Natural killer cell treated with Interleukin-12 subunit alpha and Interleukin-12 subunit beta and Interleukin-15 and Interleukin-18, amount 100 ng/mL, for 72 hours (primary cell): ENCODE measurements at places on chromosomes 5 and 9.

GRCh38 chr5:80109646-80110478 lies 74.7 kb downstream of the THBS4 start:
- DNase-seq = no peak

DNA sequence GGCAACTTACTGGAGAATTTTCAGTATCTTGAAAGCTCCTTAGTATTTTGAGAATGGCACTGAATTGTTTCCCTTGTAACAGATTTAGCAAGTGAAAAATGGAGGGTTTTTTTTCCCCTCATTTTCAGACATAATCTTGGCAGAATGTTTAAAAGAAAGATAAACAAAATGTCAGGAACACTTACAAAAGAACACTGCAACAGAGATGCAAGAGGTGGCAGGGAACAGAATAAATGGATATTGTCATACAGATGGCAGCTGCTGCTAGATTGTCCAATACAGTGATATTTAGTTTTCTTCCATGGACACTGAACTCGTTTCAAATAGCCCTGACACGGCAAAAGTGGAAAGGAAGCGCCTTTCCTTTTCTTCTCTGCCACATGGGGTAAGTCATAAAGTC lies 76.9 kb upstream of the ZNF608 start:
- no peak for DNase-seq

- DNase-seq = no peak
Observed at GRCh38 chr9:72557549-72557948, 36.1 kb downstream of the TMC1 start.

- no peak for DNase-seq
Observed at GRCh38 chr9:95551406-95551805, 34.6 kb upstream of the PTCH1 start.

GRCh38 chr5:136701191-136701590 lies 335.8 kb upstream of the TRPC7 start:
- no peak for DNase-seq

DNA sequence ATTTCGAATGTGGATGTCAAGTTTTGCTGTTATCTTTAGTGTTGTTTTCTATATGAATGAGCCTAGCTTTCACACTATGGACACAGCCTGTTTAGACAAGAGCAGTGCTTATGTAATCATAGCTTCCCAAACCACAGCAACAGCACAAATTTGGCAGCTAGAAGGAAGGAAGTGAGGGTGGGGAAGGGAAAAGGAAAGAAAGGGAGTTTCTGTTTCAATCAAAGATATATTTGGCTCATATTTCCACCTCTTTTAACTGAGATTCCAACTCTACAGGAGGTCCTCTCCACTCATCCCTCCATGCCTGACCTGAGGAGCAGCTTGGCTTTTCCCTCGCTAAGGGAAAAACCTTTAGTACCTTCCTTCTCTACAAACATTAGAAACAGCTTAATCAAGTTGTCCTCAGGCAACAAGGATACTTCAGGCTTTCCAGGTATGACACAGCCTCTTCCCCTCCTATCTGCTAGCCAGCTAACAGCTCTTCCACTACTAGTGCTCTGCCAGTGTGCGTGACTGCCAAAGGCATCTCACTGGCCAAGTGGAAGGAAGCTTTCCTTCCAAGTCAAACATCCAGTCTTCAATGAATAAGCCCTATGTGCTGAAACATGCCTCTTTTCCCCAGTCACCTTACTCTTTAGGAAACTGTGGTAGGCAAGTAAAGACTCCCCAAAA lies 268.6 kb upstream of the PTGER4 start:
- no peak for DNase-seq
